Renal cortex interstitium (tissue), 15 donors: ENCODE measurements at places on chromosomes 4 and X. TPM values are rescaled to one million over a fixed set of nuclear protein-coding genes. Genes with fewer than 3 reads are reported as not detected.
A peak's percentile ranks its signal among the peaks of the same experiment; 100 is the strongest.

DNA sequence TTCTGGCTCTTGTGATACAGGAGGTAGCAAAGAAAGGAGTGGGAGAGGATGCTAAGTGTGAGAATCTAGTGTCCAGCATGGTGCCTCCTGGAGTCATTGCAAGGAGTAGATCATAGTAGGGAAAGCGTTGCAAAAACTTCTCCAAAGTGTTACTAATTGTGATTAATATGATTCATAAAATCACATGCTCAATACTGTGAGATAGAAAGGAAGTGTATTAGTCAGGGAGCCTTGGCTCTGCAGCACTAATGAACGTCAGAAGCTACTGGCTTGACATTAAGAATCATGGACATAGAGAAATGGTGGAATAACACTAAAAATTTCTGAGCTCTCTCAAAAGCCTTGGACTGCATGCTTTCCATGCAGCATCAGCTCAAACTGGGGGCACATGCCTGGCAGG, 299.1 kb downstream of the EVC2 start:
- no peak for DNase-seq

The PLP1 gene
- polyA plus RNA-seq = 5.0 TPM

The VCX3B gene
- 0.68 TPM for polyA plus RNA-seq

The TEX13D gene
- polyA plus RNA-seq = not detected

- no peak for DNase-seq
Observed at GRCh38 chrX:105191878-105192277, 28.6 kb downstream of the TEX13A start.

DNA sequence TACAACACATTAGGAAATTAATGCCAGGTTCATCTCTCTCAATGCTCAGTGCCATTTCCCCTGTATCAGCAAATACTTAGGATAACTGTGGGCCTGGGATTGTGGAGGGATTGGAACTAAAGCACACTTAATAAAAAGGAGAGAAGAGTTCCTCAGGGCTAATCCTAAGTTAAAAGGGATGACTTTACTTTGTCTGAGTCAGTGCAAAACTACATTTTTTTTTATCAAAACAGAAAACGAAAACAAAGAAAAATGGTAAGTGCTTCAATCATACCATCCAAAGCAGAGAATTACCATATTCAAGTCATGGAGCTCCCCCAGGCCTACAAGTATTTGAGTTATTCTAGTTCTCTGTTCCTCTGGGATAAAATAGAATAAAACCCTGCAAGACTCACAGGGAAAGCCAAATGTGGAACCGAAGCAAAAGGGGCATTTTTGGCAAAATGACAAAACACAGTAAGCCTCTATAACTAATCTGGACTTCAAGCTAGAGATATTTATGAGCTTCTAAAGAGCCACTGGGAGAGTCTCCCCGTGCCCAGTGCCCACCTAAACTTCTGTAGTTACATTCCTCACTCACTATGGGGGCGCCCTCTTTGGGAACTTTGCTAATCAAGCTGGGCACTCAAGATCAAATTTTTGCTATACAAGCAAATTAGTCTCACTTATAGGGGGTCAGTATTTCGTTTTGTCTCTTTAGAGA, 53.4 kb downstream of the PALLD start:
- DNase-seq = no peak

DNA sequence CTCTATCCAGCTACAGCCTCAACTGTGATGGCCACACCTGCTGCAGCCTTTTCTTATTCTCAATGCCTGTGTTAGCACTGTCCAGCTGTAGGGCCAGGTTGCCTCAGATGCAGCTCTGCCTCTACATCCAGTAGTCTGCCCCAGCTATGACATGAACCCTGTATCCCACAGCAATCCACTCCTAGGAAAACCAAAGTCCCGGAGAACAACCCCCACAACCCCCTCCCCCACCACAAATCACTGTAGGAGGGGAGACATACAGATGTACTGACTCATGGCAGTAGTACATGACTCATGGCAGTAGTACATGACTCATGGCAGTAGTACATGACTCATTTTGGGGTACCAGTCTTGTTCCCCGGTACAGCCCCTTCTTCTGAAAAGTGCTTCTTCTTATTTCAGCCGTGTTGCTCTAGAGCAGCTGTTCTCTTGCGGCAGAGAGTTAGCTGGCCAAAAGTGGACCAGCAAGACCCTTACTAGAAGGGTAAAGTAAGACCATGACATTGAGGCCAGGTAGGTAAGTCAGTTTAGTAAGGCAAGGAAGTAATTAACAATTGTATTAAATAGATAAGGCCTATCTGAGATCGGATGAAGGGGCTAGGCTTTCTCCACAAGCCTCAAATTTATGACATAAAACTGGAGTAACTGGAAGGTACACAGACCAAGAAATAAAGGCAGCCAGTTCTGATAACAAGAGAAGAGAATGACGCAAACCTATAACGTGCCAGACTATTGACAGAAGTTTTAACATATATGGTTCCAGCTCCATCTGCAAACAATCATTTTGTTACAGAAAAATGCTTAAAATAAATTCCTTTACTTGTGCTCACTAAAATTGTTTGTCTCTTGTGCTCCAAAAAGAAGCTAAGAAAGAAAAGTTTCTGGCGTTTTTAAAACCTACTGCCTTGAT, 221.4 kb downstream of the TACR3 start:
- no peak for DNase-seq

GRCh38 chr4:2852481-2852921, 8.9 kb downstream of the ADD1 start:
- no peak for DNase-seq

- DNase-seq = peak; percentile 4
Observed at GRCh38 chrX:34918856-34919255, 23.7 kb upstream of the FAM47B start.

GRCh38 chr4:8770518-8771257, 101.0 kb downstream of the HMX1 start:
- DNase-seq = no peak

DNA sequence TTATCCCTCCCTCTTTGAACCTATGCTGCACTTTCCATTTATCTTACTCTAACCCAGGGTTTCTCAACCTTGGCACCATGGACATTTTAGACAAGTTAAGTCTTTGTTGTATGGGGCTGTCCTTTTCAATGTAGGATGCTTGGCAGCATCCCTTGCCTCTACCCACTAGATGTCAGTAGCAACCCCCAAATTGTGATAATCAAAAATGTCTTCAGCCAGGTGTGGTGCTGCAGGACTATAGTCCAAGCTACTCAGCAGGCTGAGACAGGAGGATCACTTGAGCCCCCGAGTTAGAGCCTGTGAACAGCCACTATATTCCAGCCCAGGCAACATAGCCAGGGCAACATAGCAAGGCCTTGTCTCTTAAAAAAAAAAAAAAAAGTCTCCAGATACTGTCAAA, 7.0 kb downstream of the LRCH2 start:
- no peak for DNase-seq

- no peak for DNase-seq
Observed at GRCh38 chr4:156933633-156934258, 37.9 kb downstream of the PDGFC start.

The SPANXN3 gene
- not detected for polyA plus RNA-seq

The RWDD4 gene
- 34.0 TPM for polyA plus RNA-seq

The TMPRSS11D gene
- 0.11 TPM for polyA plus RNA-seq

GRCh38 chr4:185809121-185809520, 2.9 kb downstream of the SORBS2 start:
- no peak for DNase-seq

DNA sequence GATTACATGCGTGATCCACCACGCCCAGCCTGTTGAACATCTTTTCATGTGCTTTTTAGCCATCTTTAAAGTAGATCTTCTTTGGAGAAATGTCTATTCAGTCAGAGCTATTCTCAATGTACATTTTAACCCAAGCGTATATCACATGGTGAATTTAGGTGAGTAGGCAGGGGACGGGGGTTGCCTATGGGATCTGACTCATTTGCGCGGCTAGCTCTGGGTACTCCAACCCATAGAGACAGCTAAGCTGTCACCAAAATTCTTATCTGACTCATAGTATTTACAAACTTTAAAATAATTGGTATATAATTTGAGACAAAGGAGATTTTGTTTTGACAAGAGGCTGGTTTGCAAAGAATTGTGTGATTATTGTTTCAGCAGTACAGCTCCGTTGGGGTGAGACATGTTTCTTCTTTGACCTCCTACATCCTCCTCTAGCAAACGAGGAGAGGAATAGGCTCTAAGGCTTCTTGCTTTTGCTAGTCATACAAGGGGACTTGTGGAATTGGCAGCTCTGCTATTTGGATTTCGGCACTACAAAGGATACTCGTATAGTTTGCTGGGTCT, 12.0 kb downstream of the NSDHL start:
- no peak for DNase-seq

- no peak for DNase-seq
Observed at GRCh38 chr4:146477054-146477453, 44.7 kb downstream of the SLC10A7 start.

DNA sequence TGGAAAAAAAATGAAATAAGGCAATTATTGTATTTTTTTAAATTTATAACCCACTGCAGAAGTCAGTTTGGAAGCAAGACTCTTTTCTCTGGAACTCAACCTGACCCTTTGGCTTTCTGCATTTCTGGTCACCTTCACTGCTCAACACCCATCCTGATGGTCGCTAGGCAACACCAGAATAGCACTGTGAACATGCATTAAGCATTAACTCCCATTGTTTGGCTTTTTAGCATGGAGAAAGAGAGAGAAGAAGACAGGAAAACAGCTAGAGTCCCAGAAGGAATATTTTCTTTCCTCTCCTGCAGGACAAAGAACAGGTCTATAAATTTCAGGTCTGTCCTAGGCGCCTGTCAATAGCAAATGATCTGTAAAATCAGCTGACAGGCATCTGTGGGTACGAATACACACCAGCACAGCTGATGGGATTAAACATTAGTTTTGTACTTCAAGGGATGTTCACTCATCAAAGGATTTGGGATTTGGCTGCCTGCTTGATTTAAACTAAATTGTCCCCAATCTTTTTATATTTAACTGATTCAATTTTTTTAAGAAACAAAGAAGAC, 137.2 kb upstream of the ETNPPL start:
- no peak for DNase-seq

DNA sequence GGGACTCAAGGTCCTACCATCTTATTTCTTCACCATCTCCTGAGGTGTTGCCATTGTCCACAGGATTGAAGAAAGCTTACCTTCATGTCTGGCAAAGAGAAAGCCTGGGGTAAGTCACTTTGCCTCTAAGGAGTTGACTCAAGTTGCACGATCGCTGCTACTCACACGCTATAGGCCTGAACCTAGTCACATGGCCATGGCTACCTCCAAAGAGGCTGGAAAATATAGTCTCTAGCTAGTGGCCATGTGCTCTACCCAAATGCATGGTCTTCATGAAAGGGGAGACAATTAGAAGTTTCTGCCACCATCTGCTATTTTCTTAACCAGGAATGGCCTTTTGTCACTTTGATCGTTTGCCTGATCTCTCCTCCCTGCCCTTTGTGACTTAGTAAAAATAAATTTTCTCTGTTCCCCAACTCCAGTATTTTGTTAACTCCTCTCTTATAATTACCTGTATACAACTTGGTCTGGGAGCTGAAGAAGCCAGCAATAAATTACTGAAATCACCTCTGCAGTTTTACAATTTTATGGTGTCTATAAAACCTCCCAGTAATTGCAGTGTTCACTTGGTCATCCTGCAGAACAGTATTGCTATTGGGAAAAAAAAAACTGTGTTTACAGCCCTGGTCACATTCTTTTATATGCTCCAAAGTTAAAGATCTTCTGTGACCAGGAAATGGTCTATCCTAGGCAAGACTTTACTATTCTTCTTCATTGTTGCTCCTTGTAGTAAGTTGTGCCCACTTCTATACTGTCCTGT, 126.7 kb upstream of the TSPAN5 start:
- DNase-seq = no peak

DNA sequence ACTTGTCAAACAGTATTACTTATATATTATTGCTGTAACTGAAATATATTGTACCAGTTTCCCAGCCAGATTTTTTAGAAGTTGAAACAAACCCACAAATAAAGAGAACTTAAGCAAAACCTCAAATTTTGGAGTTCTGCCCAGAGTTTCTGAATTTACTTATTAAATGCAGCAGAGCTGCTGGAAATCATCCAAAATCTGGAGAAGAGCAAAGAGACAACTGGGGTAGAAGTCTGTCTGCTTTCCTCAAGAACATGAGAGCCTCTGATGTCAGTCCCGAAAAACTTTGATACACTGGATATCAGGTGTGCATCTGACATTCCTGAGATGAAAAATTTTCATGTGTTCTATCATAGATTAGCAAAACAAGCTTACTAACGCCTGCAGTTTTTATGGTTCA, 325.9 kb downstream of the NR3C2 start:
- DNase-seq = no peak

GRCh38 chrX:108397627-108398391, 40.4 kb downstream of the COL4A6 start:
- no peak for DNase-seq

- DNase-seq = no peak
Observed at GRCh38 chr4:24121395-24122175, 231.7 kb upstream of the PPARGC1A start.

The POF1B gene
- 0.38 TPM for polyA plus RNA-seq

- DNase-seq = peak; percentile 53
Observed at GRCh38 chr4:54658252-54659093, 716 bp downstream of the KIT start.

GRCh38 chr4:121448231-121448630, 67.4 kb upstream of the QRFPR start:
- DNase-seq = no peak

- no peak for DNase-seq
Observed at GRCh38 chr4:116202524-116202923, 882.9 kb downstream of the TRAM1L1 start.

The DUSP21 gene
- polyA plus RNA-seq = not detected

- no peak for DNase-seq
Observed at GRCh38 chrX:72089254-72089653, 42.5 kb downstream of the RTL5 start.

The ZFX gene
- 29.5 TPM for polyA plus RNA-seq

The AMBN gene
- polyA plus RNA-seq = 1.4 TPM

The CDK16 gene
- polyA plus RNA-seq = 100.0 TPM

- peak; percentile 8 for DNase-seq
Observed at GRCh38 chr4:127732623-127733328, 2.6 kb downstream of the SLC25A31 start.

DNA sequence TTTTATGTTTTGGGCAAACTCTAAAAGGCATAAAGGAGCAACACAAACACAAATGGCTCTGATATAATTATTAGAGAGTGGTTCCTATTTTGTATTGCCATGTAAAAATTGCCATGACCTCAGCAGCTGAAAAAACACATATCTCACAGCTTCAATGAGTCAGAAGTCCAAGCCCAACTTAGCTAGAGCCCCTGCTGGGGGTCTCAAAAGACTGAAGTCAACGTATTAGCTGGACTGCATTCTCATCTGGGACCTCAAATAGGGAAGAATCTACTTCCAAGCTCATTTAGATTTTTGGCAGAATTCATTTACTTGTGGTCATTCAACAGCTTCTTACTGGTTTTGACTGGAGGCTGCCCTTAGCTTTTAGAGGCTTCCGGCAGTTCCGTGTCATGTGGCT, 47.4 kb downstream of the FREM3 start:
- no peak for DNase-seq
